ENCODE measurements at places on chromosomes 2 and 18.

GRCh38 chr2:74080346-74080745, 67.4 kb downstream of the BOLA3 start:
- DNase-seq: no peak

DNA sequence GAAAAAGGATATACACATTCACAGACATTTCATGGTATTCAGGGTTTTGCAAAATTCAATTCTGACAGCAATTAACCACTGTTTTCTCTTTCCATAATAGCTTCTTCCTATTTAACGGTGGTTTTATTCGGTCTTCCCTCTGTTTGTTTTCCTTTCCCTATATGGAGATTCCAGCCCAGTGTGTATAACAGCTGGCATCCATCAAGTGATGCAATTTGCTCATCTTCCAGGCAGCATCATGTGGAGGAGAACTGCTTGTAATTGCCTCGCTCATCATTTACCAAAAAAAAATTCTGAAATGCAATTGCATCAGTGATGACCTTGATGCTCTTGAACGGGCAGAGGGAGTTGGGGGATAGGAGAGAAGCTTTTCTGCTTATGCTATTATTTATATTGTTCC, 165.9 kb upstream of the PGAP1 start:
- no peak for DNase-seq

DNA sequence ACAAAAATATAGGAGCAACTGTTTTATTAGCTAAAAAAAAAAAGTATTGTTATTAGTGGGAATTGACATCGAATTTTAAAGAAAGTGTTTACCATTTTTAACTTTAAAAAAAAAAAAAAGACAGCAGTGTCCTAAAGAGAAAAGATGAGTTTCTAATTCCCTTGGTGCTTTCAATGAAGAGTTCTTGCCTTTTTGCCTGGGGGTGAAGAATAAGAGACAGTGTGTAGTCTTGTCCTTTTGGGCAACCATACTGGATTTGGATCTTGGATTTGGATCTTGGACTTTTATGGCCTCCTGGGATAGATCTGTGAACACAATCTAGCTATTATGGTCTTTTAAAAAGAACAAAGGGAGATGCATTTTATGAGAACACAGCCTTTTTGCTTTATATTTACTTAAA, 60.2 kb upstream of the GLS start:
- no peak for DNase-seq

GRCh38 chr2:108534584-108535356, 500 bp downstream of the LIMS1 start:
- peak; percentile 27 for DNase-seq

DNA sequence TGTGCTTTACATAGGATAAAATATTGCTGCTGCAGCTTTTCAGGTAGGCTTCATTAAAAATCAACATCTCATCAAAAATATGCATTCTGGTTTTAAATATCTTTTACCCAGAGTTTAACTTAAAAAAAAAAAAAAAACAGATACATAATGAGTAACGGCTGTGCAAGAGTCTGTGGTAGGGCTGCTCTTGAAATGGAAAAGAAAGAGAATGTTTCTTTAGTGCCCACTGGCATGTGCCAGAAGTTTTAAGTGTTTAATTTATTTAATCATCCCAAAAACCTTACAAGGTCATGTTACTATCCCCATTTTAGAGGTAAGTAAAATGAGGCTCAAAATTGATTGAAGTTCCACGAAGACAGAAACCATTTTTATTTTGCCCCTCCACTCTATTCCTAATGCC, 92.1 kb downstream of the SLC8A1 start:
- DNase-seq: no peak

- DNase-seq: peak; percentile 12
Measured at GRCh38 chr18:76445741-76446232, 49.3 kb downstream of the ZNF516 start.

DNA sequence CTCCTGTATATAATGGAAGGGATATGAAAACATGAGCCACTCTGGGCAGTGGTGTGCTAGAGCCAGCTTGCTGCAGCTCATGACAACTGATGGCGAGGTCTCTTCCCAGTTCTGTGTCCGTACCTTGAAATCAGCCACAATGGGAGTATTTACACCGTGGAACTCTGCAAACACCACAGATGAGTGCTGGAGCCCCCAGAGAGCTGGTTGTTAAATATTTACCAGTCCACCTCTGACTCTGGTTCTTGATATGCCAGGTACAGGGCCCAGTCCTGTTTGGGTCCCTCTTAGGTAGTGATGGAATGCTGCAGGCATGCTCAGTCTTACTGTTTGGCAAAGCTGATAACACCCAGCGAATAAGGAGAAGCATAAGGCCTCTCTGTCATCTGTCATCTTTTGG, 116.1 kb upstream of the GLI2 start:
- DNase-seq: no peak

DNA sequence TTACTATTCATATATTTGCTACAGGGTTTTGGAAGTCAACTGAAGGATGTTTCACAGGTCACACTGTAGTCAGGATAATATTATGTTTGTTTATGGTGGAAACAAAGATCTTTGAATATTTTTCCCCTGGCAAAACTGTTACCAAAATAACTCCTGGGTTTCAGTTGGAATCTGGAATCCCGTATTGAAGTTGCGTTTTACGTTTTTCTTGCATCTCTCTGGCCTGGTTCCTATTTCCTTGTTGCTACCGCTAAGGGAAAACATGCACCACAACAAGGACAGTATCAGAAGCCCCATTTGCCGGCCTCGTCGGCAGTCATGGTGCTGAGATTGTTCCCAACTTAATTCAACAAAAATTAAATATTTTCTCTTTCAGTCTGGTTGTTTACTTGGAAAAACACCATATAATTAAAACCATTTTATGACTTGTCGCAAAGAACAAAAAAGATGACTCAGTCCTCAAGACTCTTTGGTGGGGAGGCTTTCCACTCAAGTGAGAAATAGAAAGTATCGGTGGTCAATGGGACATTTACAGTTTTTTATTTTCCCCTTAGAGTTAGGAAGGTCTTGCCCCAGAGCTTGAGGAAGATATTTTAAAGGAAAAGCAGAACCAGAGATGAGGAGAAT, 42.3 kb downstream of the EN1 start:
- no peak for DNase-seq

- no peak for DNase-seq
Measured at GRCh38 chr2:169709981-169710380, 15.7 kb downstream of the PHOSPHO2 start.

DNA sequence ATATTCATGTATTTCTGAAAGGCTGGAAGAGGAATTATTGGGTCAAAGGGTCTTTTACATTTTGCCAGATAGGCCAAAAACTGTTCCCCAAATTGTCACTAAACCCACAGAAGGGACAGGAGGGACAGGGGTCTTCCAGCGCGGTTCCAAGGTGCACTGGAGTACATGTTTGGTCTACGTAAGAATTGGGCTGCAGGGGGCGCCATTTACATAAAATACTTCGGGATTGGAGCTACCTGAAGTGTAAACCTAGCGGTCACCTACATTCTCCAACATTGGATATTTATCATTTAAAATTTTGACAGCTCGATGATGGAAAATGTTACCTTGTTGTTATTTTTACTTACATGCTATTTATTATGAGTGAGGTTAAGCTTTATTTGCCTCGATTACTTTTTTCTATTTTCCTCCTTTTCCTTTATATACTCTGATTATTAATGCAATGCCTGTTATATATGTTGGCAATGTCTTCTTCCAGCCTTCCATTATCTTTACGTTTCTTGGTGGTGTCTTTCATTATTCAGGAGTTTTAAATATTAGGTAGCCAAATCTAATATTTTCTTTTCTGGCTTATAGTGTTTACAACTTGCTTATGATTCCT, 43.0 kb upstream of the RAB6C start:
- no peak for DNase-seq

GRCh38 chr2:12076810-12077209, 330.4 kb downstream of the LPIN1 start:
- no peak for DNase-seq

DNA sequence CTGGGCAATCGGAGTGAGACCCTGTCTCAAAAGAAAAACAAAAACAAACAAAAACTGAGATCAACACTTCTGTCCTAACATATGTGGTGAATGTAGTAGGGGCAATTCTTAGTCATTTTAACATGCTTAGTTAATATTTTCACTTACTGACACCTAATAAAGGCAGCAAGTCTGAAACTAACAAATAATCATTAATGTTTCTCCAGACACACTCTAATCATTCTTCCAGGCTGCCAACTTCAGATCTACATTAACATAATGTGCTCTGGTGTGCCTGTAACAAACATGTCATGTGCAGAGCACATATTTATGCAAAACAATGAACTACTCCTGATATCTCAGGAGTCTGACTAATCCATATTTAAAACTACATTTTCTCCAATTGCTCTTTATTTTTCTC, 6.0 kb downstream of the KRCC1 start:
- DNase-seq: no peak

GRCh38 chr2:145253492-145253891, 733.6 kb upstream of the ZEB2 start:
- DNase-seq: no peak

DNA sequence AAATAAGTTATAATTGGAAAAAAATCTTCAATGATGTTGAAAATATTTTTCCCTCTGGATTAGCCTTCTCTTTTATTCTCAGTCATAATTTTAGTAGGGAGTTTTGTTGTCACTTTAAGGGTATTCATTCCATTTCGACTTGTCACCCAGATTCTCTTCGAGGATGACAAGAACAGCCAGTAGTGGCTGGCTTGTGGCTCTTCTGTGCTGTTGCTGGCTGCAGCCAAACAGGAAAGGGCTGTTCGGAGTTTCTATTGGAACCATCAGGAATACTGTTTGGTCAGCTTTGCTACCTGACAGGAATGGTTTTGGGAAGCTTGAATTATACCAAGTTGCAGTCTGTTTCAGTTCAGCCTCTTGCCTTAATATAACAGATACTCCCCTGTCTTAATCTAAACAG, 41.6 kb downstream of the MGAT5 start:
- DNase-seq: no peak

DNA sequence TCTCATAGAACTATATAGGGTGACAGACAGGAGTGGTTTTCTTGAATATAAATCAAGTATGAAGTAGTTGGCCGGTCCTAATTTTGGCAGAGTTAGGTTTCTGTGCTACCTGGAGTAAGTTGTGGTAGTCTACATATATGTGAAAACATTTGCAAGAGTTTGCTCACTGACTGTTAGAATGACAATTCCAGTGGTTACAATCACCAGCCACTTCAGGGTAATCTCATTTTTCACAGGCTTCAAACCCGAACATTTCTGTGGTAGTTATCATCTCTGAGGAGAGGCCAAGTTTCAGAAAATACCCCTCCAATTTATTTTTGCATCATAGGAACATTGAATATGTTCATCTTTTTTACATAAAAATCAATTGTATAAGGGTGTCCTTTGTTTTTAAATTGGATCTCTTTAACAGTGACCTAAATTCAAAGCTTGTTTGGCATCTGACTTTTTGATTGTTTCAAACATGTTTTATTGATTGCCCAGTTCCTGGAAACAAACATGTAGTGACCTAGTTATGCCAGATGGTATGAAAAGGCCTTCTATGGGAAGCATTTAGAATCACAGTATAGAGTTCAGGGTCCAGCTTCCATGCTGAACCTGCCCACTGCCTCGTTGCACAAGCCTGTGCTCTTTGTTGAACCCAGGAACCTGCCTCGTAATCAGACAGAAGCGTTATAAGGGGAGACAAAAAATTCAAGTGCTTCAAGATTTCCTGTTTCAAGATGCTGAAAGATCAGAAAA, 250.6 kb downstream of the LTBP1 start:
- no peak for DNase-seq

DNA sequence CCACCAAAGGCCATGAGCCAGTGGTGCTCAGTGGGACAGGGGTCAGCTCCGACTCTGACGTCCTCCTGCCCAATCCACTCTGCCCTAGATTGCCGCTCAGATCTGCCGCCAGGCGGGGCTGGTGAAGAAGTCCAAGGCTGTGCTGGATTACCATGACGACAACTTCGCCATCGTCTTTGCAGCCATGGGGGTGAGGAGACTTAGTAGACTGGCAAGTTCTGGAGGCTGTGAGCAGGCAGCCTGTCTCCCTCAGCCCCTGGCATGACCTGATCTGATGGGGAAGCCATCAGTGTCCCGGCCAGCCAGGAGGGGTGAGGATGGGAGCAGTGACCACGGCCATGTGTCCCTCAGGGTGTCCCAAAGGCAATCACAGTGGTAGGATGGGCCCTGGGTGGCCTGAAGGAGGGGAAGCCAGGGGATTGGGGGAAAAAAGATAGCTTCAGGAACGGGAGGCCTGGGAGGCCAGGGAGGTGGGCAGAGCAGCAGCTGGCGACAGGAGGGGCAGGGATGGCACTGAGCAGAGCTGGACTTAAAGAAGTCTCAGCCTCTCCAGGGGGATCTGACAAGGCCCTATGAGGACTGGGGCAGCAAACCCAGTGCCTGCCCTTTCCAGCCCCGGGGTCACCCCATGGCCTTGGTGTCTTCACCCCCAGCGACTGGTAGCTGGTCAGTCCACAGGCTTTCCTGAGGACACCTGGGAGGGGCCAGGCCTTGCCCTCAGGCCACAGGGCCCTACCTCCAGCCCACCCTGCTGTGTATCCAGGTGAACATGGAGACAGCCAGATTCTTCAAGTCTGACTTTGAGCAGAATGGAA, 17.4 kb upstream of the ANKRD53 start:
- DNase-seq: no peak

GRCh38 chr18:23416298-23416697, 36.8 kb upstream of the RIOK3 start:
- no peak for DNase-seq

Measured in HTR-8/SVneo (cell line).